ENCODE measurements at places on chromosomes 11 and 22.

- DNase-seq, result no peak
Measured at GRCh38 chr22:33051960-33052839, 6.0 kb downstream of the SYN3 start.

DNA sequence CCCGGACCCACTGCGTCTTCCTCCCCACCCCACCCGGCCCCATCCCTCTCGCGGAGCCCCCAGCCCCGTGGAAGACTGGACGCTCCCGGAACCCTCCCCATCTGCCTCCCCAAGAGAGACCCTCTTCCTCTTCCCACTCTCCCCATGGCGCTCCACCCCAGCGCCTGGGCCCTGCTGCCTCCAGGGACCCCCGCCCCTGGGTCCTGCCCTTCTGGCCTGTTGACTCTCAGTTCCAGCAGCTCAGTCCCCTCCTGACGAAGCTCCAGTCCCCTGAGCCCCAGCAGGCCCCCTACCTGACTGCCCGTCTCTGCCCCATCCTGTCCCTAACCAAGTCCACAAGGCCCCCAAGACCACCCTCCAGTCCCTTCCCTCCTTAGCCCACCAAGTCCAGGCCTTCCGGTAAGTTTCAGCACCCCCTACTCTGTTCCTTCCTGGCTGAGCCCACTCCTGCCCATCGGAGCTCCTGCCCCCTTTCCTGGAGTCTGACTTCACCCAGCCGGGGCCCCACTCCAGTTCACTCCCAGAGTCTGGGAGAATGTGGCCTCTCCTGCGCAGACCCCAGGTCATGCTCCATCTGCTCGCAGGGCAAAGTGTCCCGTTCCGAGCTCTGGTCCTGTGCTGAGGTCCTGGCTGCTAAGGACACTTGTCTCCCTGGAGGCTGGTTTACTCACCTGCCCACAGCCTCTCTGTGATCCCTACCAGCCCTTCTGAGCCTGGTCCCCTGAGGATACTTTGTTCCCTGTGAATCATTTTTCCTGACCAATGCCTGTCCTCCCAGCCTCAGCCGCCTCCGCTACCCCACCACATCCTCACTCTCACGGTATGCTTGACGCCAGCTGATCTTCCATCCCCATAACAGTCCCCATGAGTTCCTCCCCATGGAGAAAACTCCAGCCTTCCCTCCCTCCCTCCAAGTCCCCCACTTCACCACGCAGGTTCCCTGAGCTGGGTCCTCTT is 722 bp downstream of the IFITM10 start:
- DNase-seq, result peak; percentile 30

- peak; percentile 31 for DNase-seq
Measured at GRCh38 chr11:419248-420005, 4.6 kb upstream of the SIGIRR start.

GRCh38 chr22:27782088-27782487 is 19.5 kb downstream of the MN1 start:
- no peak for DNase-seq

GRCh38 chr11:60899046-60899936 is 7.1 kb downstream of the PRPF19 start:
- DNase-seq, result no peak

GRCh38 chr22:19849835-19850762 is 4.6 kb downstream of the GNB1L start:
- DNase-seq, result no peak

GRCh38 chr22:41848468-41848867 is 15.6 kb downstream of the SREBF2 start:
- no peak for DNase-seq

DNA sequence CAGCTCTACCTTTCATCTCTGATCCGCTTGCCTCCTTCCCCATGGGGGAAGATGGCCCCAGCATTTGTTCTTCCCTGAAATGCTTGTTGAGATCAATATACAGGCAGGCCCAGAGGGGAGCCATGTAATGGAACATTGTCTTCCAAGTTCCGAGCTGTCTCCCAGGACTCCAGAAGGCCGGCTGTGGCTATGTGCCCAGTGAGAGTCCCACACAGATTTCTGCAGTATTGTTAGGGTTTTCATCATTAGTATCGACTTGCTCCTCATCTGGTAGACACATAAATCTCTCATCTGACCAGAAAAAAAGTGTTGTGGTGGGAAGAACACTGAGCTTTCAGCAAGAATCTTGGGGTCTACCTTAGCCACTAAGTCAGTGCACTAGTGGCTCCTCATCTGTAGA is 163.4 kb downstream of the TRIM29 start:
- DNase-seq, result no peak

GRCh38 chr11:83027289-83027688 is 44.4 kb downstream of the RAB30 start:
- no peak for DNase-seq

- DNase-seq, result no peak
Measured at GRCh38 chr11:69104212-69104855, 51.4 kb upstream of the SMIM38 start.

DNA sequence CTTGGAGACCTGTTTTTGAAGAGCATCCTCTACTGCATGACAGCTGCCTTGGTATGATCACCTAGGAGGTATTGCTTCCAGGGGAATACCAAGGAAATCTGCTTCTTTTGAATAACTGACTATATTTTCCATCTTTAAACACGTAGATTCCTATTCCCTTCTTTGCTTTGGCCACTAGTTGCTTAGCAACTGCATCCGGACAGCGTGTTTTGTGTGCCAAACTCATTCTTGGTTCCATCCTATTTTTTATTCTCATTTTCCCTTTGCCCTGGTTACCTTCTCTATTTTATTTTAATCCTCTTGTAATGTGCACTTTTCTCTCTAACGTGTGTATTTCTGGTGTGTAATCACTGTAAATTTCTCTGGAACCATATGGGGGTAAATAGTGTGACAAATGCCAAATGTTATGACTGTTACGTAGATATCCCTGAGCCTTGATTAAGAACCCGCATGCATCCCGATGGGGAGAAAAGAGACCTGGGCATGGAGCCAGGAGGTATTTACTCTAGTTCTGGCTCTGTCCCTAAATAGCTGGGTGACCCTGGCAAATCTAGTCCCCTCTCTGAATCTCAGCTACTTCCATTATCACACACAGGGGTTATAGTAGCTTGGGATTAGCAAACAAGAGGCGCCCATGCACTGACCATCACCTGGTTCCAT is 241.7 kb downstream of the MIAT start:
- no peak for DNase-seq

GRCh38 chr11:12285106-12285505 is 92.3 kb upstream of the PARVA start:
- DNase-seq, result no peak

- DNase-seq, result no peak
Measured at GRCh38 chr11:103110391-103110790, 1.2 kb downstream of the DYNC2H1 start.

DNA sequence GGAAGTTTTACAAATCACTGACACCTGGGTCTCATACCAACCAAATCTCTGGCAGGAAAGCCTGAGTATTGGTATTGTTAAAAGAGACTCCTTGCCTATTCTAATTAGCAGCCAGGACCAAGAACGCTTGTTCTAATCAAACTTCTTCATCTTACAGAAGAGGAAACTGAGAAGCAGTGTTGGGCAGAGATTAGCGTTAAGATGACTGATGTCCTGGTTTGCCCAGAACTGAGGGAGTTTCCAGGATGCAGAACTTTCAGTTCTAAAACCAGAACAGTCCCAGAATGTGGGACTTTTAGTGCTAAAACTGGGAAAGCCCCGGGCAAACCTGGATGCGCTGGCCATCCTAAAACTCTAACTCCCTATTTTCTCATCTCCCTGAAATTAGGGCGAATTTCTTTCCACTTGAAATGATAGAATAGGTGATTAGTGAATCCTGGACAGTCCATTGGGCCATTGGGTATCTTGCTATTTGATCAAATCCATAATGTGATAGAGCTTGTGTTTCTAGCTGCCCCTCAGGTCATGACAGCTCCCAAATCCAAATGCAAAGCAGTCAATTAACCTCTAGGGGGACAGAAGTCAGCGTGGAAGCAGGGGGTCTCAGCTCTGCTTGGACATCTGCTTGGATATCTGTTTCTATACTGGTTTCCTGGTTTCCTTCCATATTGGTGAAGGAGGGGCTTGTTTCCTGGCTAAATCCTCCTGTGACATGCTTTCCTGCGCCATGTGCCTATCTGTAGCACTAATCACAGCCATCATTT is 16.0 kb upstream of the TMPRSS13 start:
- DNase-seq, result no peak

DNA sequence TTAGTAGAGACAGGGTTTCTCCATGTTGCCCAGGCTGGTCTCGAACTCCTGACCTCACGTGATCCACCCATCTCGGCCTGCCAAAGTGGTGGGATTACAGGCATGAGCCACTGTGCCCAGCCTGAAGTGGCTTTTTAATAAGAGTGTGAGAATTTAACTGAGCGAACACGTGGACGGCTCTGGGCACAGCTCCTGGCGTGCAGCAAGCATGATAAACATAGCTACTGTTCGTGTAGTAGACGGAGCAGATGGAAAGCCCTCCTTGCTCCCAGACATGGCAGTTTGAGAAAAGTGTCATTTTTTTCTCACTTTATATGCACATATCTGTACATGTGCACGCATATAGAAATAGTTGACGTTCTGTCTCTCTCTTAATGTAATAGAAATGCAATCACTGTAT is 7.0 kb downstream of the EMID1 start:
- no peak for DNase-seq

- no peak for DNase-seq
Measured at GRCh38 chr22:24379536-24379935, 47.9 kb upstream of the ADORA2A start.

DNA sequence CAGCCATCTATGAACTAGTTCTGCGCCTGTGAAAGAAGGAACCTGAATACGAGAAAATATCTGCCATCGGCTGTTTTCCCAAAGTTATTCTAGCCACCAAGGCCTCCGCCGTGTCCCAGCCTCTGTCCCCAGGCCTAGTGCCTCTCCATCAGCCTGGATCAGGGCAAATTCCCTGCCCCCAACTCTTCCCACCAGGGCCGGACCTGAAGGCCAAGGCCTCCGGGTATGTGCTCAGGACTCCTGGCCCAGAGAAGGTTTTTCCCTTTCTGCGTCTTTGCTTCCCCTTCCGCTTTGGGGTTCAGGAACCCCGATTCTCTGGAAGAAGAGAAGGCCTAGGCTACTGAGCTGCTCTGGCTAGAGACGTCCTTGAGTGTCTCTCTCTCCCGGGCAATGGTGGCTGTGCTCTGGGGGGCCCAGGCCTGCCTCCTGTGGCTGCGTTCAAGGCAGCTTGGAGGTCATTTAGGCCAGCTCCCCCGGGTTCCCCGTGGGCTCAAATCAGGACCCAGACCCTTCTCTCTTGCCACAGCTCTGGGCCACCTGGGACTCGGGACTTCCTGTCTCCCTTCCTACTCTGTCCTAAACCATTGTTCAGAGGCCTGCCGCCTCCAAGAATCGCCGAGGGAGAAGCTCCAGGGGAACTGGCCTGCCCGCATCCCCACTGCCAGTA is 1.6 kb downstream of the ALX4 start:
- DNase-seq, result no peak

DNA sequence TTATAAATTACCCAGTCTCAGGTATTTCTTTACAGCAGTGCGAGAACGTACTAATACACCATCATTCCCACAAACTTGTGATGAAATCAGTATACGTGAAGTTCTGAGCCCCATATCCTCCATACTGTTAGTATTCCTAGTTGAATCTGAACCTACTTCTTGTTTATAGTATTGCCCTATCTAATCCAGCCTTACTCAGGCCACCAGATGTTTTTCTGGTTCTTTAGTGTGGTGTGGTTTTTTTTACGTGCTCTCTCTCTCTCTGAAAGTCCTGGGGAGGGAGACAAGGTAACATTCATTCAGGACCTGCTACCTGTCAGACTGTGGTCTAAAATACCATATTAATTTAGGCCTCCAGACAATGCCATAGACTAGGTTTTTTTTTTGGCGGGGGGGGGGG is 47.6 kb upstream of the TEAD1 start:
- no peak for DNase-seq

- DNase-seq, result no peak
Measured at GRCh38 chr11:116345575-116345974, 427.2 kb downstream of the BUD13 start.

- DNase-seq, result no peak
Measured at GRCh38 chr22:47587361-47587760, 824.9 kb downstream of the TBC1D22A start.

DNA sequence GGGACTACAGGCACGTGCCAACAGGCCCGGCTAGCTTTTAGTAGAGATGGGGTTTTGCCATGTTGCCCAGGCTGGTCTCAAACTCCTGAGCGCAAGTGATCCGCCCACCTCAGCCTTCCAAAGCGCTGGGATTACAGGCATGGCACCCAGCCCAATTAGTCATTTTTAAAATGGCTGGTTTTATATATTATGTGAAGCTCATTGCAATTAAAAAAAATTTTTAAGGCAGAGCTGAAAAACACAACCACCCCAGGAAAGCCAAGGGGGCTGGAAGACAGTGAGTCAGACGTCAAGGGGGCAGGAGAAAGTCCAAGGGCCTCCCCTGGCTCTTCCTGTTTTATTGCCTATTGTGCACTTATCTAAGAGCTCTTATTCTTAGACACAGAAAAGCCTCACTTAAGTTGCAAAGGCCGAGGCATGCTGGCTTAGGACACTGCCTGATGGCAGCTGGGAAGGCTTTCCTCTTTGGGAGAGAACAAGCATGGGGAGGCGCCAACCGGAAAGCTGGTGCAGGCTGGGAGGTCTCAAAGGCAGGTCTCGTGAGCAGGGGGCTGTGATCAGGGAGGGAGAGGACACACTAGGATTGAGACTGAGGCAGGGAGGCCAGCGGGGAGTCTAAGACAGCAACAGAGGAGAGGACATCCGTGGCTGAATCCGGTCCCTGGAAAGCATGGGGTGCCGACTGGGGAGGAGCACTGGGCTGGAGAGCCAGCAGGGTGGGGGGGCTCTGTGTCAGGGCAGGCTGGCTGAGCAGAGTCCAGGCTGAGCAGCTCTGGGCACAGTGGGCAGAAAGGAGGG is 11.1 kb upstream of the OSM start:
- no peak for DNase-seq

GRCh38 chr11:37504060-37504611 is 906.1 kb upstream of the RAG2 start:
- DNase-seq, result no peak

DNA sequence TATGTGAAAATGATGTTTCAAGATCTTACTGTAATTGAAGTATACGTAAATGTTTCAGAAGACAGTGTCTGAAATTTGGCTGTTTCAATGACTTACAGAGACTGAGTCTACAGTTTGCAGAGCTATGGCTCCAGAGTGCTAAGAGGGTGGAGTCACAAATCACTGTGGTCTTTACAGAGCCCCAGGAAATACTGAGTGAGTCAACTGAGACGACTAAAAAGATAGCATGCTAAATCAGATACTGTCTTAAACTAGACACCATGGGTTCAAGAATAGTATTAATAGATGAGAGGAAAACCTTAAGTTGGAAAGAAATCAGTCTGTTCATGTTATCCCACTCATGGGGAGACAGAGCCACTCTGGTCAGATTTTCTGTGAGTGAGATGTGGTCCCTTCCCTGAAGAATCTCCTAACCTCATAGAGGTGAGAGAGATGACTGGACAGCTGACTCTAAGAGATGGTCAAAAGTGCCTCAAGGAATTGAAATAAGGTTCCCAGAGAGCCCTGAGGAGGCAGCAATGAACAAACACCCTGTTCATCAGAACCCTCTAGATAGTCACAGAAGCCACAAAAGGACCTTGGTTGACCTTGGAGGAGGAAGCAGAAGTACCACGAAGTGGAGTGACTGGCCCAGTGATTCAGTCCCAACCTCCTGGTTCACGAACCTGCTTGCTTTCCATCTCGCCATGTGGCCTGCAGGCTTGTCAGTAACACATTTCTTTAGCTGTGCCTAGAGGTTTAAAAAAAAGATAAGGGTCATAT is 30.2 kb downstream of the C11orf91 start:
- DNase-seq, result no peak
